ENCODE measurements at places on chromosomes 3 and 15.

- no peak for DNase-seq
These were observed 146.5 kb downstream of the PLD1 start for GRCh38 chr3:171663805-171664204.

DNA sequence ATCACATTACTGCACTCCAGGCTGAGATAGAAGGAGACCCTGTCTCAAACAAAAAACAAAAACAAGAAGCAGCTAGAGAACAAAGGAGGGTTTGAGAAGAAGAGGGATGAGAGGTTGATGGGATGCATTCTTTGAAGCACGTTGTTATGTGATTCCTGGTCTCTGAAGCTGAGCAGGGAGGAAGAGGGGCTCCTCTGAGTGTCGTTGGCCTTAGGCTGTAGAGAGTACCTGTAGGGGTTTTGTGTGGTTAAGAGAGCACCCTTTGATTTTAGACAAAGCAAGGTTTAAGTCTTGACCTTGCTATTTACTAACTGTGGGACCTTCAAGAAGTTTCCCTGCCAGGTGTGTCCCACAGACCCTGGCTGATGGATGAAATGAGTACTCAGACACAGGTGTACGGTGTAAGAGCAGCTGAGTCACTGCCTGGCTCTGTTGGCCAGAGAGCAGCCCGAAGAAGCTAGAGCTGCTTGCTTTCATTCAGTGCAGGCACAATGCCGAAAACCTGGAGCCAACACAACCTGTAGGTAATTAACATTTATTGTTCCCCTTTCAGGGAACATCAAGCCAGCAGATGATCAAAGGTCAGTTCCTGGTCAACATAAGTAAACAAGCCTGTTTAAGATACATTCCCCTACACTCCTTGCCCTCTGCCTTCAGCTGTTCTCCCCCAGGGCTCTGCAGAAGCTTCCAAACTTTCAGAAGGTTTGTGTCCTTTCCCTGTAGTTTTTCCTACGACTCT lies 67.2 kb downstream of the LRRK1 start:
- no peak for DNase-seq

- DNase-seq, result no peak
These were observed 22.6 kb upstream of the RASGRP1 start for GRCh38 chr15:38587214-38587613.

- DNase-seq, result no peak
These were observed 4.0 kb upstream of the DZIP1L start for GRCh38 chr3:138119423-138119766.

- no peak for DNase-seq
These were observed 447.8 kb upstream of the BCHE start for GRCh38 chr3:166285001-166285400.

- no peak for DNase-seq
These were observed 11.9 kb upstream of the CD200R1L start for GRCh38 chr3:112858410-112859069.

- DNase-seq, result no peak
These were observed 37.3 kb downstream of the SLCO2A1 start for GRCh38 chr3:133992381-133992780.

DNA sequence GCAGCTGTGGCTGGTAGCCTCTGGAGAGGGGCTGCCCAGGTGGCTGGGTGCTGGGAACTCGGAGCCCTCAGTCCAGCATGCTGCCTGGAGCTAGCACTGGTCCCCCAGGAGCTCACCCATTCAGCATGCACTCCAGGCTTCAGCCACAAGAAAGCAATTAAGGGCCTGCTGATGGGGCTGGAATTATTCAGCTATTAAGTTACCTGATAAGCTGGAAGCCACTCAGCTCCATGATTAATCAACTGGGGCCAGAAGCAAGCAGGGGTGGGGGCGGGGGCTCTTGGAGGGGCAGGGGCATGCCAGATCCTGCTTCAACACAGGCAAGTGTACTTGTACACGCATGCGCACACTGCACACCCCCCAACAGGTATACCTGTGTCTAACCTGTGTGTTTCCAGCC lies 22.1 kb upstream of the TMEM115 start:
- DNase-seq, result no peak

DNA sequence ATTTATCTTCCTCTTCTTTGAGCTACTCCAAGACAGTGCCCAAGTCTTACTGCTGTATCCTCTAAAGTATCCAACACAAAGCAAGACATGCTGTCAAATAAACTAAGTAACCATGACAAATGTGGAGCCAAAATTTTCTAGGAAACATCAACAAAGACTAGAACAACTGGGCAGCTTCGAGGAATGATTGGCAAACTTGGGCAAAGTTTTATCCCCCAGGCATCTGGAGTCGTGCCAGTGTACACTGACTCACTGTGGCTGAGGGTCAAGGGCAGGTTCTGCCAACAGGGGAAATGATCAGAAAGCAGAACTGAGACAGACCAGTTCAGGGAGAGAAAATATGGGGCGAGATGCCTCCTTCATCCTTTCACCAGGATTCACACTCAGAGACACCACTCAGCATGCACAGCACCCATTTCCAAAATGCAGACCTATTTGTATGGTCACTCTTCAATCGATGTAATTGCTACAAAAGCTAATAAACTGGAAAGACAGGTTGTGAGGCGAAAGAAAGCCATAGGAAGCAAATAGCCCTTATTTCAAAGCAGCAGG lies 65.8 kb downstream of the MB21D2 start:
- peak; percentile 79 for DNase-seq

- no peak for DNase-seq
These were observed 26.0 kb upstream of the RPL29 start for GRCh38 chr3:52021489-52022268.

- DNase-seq, result no peak
These were observed 93.3 kb downstream of the SEMA5B start for GRCh38 chr3:122934251-122934650.

DNA sequence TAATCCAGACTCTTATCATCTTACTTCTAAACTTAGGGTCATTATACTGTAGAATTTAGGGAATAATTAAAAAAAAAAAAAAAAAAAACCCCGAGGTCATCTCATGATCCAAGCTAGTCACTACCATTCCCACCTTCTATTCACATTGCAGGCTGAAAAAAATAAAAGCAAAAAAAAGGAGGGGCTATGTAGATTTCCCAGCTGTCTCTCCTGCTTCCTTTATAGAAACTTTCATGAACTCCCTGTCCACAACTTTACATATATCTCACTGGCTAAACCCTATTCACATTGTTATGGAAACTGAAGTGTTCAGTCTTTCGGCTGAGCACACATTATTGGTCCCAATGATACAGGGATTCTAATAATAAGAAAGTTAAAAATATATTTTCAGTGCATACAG lies 156.2 kb upstream of the TP63 start:
- DNase-seq, result no peak

DNA sequence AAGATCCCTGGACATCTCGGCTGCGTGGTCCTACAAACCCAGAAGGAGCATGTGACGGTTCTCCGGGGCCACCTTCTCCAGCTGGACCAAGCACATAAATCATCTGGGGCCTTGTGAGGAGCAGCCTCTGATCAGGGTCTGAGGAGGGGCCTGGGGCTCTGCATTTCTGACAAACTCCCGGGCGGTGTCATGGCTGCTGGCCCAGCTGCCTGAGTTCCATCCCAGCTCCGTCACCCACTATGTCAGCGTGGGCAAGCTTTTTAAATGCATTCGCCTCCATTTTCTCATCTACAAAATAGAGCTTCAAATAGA lies 126.3 kb upstream of the MEF2A start:
- DNase-seq, result no peak

DNA sequence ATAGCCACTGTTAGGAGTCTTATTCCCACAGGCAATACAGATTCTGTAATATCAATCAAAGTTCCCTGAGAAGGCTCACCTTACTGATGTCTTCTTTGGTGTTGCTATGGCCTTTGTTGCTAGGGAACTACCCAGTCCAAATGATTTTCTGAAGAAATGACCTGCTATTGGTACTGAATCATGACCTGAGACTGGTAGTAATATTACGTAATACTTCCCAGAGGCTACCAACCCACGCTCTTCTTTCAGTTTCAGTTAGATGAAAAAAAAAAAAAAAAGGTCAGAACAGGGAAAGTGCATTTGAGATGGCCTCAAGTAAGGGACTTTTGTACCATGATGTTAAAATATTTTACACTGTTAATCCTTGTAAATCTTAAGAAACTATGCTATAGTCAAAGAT lies 1092.5 kb upstream of the EPHA6 start:
- DNase-seq, result no peak

DNA sequence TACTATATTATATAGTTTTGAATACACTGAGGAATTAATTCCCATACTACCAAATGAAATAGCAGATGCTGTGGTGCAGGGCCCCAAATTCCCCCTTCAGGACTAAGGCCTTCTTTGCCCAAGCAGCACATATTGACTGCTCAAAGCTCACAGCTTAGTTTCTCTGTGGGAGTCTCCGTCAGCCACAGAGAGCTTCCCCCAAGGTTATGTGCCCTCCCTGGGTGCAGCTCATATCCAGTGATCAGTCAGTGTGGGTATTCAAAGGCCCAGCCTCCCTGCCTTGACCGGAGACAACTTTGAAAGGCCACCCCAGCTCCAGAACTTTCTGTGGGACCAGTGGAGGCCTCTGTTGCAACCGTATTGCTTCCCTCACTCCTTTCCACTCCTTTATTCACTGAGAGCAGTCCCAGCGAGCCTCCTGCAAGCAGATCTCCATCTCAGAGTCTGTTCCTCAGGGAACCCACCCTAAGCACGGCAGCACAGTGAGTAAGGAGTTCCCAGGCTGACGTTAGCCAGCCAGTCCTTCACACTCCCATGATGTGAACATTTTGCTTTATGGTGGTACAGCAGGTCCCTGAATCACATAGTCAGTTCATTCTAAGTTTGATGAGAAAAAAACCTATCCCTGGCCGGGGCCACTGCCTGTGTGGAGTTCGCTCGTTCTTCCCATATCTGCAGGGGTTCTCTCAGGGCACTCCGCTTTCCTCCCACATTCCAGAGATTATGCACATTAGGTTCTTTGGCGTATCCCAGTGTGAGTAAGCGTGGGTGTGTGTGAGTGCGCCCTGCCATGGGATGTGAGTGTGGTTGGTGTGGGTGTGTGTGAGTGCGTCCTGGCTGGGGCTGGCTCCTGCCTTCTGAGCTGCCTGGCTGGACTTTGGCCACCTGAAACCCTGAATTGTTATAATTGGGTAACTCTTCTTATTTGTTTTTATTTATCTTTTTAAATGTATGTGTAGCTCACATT lies 64.4 kb upstream of the PPARG start:
- DNase-seq, result peak; percentile 43

- no peak for DNase-seq
These were observed 219.7 kb downstream of the SLCO3A1 start for GRCh38 chr15:92073044-92073785.

DNA sequence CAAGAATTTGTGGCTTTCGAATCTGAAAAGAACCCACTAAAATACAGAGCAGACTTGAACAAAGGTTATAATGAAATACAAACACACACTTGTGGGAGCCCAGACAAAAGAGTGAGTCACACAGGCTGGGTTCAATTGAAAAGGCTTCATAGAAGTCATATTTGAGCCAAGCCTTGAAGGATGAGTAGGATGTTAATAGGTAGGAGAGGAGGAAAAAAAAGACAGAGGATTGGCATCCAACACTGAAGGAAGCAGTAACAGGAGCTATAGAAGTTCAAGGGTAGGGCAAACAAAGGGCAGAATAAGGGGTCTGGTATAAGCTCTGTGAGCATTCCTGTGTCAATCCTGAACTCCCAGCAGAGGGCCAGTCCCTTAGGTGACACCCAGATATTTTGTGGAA lies 325.4 kb downstream of the FOXP1 start:
- peak; percentile 52 for DNase-seq

DNA sequence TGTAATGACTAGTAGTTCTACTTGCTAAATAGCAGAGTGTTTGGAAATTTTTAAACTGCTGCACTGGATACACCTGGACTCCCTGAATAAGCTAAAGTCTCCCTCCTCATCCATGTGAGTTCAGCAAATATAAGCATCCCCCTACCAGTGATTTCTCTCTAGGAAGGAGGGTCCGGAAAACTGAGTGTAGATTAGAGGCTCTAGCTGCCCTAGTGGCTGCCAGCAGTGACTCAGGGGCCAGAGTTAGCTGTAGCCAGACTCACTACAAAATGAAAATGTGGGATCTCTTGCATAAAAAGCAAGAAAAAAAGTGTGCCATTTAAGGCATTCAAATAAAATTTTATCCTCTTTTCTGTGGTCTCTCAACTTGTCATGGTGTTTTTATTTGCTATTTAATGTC lies 485.0 kb upstream of the ATP11B start:
- DNase-seq, result no peak

DNA sequence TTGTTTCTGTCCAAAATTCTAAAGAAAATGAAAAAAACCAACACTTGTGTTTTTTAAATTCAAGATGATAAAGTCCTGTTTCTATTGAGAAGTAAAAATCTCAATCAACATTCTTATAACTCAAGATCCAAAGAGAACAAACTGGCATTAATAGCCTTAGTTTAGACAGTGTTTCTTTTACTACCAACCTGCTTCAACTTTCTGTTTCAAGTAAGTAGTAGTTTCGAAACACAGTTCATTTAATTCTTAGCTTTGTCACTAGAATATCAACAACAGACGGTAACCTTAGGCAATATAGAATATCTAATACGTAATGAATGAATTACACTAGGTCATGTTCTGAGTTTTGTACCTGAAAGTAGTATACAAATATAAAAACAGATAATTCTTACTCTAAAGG lies 23.7 kb downstream of the CIP2A start:
- no peak for DNase-seq

DNA sequence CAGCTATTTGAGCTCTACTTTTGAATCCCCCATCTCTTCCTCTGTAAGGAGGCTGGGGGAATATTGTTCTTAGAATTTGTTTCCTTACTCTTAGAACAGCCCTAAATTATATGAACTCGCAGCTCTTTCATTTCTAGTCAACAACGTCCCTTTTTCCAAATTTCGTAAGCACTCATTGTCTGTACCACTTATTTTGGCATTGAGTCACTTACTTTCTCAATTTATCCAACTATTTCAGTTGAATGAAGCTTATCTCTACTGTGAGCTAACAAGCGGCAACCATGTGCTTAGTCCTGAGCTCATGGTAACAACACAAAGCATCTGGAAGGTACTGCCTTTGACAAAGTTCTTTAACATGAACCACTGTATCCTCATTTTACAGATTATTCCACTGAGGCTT lies 191.1 kb downstream of the GREM1 start:
- no peak for DNase-seq

GRCh38 chr15:67506775-67507747 lies 13.9 kb upstream of the C15orf61 start:
- no peak for DNase-seq

GRCh38 chr3:189570916-189571315 lies 60.3 kb upstream of the TP63 start:
- DNase-seq, result no peak

DNA sequence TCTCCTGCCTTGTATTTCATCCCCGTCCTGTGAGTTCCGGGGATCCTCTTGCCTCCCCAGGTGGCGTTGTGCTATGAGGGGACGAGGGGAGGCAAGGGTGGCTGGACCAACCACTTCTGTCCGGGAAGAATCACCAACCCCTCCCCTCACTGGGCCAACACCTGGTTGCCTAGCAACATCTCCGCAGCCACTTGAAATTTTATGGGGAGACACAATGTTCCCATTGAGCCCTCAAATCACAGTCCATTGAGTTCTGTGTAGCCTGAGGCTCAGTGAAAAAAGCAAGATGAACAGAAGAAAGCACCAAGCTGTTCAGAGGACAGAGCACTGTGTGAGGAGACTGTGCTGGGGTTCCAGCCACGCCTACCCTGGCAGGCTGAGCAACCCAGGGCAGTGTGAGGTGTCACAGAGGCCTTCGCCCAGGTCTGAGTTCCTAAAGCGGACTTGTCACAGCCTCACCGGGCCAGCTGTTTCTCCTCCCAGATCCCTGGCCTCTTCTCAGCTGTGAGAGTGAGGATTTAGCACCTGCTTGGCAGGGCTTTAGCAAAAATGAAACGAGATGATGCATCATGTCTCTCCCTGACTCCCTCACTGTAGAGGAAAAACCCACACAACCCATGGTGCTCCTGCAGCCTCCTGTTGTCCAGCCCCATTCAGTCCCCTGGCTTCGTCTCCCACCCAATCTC lies 76.8 kb downstream of the ATP2B2 start:
- no peak for DNase-seq
